ENCODE measurements at places on chromosomes 5 and 9.

DNA sequence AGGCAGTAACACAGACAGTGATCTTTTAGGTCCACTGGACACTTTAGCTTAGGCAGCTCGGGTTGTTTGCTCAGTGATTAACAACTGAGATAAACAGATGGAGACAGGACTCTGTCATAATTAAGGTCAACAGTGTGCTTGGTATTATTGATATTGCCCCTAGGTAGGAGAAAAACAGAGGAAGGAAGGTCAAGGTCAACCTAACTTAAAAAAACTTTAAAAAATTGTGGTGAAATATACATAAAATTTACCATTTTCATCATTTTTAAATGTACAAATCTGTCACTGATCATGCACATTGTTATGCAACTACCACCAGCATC, 2.1 kb upstream of the HSPA4 start:
- no peak for DNase-seq

GRCh38 chr5:168215646-168216045, 75.8 kb upstream of the WWC1 start:
- no peak for DNase-seq

GRCh38 chr5:164027738-164028137, 522.3 kb downstream of the MAT2B start:
- DNase-seq = no peak

- peak; percentile 85 for DNase-seq
These were observed 76.3 kb upstream of the PTGER4 start for GRCh38 chr5:40603378-40603777.

- DNase-seq = no peak
These were observed at the start of gene ECSCR for GRCh38 chr5:139462586-139463276. Gene ECSCR, minus strand, starts transcription at chr5:139462743. Its CDS starts 73 bp downstream, at chr5:139462670.

GRCh38 chr9:35001803-35002502, 12.4 kb downstream of the DNAJB5 start:
- no peak for DNase-seq

- DNase-seq = peak; percentile 12
These were observed 1.5 kb downstream of the FAM81B start for GRCh38 chr5:95392593-95393182.

DNA sequence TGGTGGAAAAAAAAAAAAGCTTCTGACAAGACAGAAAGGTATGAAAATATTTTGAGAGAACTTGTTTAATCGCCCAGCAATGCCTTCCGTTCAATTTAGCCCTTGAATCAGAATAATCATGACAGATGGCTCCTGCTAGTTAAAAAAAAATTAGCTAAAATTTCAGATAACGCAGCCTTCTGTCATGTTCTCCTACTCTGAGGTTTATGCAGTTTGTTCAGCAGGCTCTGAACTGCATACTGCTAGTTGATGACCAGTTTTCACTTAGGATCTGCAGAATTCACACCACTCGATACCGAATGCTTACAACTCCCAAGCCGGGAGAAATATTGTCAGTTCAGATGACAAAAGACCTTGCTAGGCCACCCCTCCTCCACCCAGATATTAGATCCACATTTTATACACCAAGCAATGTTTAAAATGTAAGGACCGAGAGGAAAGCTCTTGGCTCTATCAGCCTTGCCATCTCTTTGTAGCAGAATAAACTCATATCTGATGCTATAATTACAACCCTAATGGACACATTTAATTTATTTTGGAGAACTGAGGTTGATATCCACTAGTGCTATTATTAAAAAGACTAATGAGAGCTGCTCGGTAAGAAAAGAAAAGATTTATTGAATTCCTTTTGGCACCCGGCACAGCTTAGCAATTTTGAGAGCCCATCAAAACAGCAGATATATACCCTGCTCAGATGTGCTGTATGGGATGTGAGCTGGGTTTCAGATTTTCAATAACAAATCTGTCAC, 322.8 kb downstream of the GLIS3 start:
- DNase-seq = no peak

DNA sequence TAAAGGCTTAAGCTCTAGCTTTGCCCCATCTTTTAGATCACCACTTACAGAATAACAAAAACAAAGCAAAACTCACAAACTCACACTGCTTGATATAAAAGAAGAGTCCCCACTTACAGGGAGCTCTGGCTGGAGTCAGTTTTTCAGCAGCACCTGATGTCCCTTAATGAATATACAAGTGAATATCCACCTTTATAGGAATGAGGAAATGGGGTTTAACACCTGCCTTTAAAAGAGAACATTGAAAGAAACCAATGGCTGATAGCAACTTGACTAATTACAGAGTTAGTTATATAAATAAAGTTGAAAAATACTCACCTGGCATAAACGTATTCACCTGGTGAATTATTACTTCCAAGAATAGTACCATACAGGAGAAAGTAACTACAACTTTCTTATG, 20.7 kb upstream of the PURA start:
- DNase-seq = no peak

GRCh38 chr9:113471143-113471542, 7.6 kb downstream of the RGS3 start:
- DNase-seq = no peak

GRCh38 chr9:120715389-120715924, 1.2 kb upstream of the MEGF9 start:
- DNase-seq = peak; percentile 57

GRCh38 chr5:132238169-132238744, 10.6 kb upstream of the P4HA2 start:
- DNase-seq = peak; percentile 53

DNA sequence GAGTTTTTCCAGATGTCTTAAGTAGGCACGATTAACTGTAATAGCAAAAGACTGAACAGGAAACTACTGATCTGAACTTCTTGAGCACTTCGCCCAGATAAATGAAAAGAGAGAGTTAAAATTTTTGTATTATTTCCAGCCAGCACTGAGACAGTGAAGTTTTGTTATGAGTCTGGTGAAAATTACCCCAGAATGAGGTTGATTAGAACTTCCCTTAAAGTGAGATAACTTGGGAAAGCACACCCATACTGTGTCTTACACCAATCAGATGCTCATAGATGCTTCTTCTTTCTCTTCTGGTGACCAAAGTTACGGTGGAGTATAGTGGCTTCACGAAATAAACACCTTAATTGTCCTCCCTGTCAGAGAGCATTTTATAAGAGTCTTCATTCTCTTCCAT, 131.8 kb upstream of the SLC12A2 start:
- DNase-seq = no peak

DNA sequence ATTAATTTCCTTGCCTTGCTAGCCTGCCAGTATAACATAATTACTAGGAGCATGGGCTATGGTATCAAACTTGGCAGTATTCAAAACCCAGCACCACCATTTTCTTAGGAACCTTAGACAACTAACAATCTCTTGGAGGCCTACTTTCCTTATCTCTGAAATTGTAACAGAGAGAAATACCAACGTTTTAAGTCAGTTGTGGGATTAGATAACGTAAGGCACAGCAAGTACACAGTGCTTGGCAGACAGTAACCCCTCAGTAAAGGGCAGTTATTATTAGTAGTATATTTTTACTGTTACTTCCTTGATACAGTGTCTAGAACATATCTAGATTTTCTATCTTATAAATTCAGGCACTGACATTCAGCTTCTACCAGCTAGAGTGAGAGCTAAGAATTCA, 309.6 kb downstream of the ACTL7B start:
- no peak for DNase-seq

- DNase-seq = no peak
These were observed 1.6 kb downstream of the CENPP start for GRCh38 chr9:92327283-92327850.

GRCh38 chr5:57703721-57704120, 221.1 kb upstream of the ACTBL2 start:
- DNase-seq = peak; percentile 28

DNA sequence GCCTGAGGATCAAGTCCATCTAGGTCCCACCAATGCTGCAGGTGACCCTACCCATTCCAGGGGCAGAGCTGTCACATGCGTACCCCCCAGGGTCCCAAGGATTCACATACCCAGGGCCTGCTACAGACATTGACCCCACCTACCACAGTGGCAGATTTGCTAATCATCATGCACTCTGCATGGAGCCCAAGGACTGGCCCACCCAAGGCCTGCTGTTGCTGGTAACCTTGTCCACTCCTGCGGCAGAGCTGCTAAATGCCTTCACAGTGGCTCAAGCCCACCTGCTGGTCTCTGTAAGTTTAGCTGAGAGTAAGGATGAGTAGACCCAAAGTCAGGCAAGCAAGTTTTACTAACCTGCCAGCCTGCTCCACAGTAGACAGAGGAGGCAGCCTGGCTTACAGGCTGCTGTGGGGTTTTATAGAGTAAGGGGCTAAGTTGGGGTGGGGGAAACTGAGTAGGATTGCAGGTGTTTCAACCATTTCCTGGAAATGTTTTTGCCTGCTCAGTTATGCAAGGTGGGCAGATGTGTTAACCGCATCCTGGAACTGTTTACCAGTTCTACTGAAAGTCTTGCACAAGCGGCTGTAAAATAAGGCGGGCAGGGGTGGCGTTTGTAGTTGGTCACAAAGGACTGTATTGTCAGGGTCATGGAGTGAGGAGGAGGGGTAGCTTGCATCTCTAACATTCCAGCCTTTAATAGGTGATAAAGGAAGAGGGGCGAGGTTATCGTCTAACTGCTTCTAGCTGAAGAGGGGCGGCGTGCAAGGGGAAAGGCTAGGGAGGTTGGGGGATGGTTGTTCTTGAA, 2163.5 kb upstream of the WWC1 start:
- no peak for DNase-seq

- peak; percentile 44 for DNase-seq
These were observed 41.1 kb upstream of the ICE1 start for GRCh38 chr5:5381310-5381913.

DNA sequence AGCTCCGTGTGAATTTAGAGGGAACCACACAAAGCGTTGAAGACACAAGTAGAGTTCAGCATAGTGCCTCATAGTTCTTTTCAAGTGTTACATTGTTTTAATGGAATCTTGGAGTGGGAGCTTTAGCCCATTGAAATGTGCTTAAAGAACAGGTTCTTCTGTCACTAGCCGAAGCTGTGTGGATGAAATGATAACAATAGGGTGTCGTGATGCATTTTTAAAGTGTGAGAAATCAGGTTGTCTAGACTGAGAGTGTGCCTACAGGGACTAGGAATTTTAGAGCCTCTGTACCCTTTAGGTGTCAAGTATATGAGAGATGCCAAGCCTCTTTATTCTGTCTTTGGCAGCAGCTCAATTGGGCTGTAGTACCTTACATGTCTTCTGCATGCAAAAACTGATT, 83.0 kb downstream of the NDUFS4 start:
- DNase-seq = no peak

DNA sequence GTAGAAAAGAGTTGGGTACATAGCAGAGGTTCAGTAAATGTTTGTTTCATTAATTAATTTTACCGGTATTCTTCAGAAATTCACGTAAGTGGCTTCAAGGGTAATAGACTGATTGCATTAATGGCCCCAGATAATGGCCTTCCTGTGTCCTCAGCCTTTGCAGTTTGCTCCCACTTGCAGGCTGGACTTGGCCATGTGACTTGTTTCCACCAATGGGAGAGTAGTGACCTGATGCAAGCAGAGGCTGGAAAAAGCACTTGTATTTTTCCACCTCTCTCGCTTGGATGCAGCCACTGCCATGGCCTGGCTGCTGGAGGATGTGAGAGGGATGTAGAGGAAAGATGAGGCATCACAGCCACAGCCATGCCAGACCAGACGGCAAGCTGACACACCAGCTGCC, 480.9 kb downstream of the CDK5RAP2 start:
- DNase-seq = no peak

- no peak for DNase-seq
These were observed 26.3 kb upstream of the FANCC start for GRCh38 chr9:95343725-95344287.

DNA sequence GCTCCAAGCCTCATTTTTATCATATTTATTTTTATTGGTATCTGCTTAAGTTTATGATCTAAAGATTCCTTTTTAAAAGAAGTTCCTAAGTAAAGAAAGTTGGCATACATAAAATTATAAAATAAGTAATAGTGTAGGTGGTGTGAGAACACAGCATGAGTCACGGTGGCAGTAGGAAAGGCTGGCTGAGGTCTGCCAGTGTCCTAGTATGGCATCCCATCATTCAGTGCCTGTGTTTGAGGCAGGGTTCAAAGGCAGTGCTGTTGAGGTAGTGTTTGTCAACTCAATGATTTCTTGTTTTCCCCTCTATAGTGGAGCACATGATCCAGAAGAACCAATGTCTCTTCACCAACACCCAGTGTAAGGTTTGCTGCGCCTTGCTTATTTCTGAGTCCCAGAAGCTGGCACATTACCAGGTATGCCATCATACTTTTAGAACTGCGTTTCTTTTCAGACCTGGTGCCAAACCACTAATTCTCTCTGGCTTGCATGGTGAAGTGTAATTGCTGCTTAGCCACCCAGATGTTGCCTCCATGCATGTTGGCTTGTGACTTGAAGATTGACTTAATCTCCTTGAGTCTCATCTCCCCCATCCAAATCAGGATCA, 18.4 kb downstream of the ZNF346 start:
- DNase-seq = peak; percentile 80

GRCh38 chr9:88218726-88219125, 80.5 kb upstream of the SPATA31C2 start:
- DNase-seq = no peak

- no peak for DNase-seq
These were observed 226.1 kb upstream of the PIK3R1 start for GRCh38 chr5:67989456-67989855.

GRCh38 chr9:21985964-21986667, 8.1 kb downstream of the CDKN2A start:
- DNase-seq = no peak

- no peak for DNase-seq
These were observed 18.1 kb downstream of the TNC start for GRCh38 chr9:115099901-115100300.

GRCh38 chr9:2017331-2018161, 2.4 kb downstream of the SMARCA2 start:
- DNase-seq = no peak

DNA sequence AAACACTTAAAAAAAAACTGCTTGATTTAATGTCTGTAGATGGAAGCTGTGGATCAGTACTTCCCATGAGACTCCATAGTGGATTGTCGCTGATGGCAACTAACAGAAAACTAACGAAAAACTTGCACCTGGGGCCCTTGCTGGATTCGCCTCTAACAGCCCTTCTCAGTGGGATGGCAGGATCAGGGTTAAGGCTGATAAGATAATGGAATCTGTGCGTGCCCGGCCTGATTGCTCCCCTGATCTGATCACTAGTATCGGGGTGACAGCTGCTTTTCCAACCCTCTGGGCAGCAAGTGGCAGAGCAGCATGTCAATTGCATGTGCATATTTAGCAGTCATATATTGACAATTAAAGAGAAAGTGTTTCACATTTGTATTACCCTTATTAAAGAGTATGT, 185.8 kb upstream of the ELAVL2 start:
- DNase-seq = no peak

- no peak for DNase-seq
These were observed 47.9 kb upstream of the TMEM215 start for GRCh38 chr9:32735476-32735875.

Data from astrocyte of the cerebellum (primary cell).